ENCODE measurements at places on chromosomes 11 and 22.

DNA sequence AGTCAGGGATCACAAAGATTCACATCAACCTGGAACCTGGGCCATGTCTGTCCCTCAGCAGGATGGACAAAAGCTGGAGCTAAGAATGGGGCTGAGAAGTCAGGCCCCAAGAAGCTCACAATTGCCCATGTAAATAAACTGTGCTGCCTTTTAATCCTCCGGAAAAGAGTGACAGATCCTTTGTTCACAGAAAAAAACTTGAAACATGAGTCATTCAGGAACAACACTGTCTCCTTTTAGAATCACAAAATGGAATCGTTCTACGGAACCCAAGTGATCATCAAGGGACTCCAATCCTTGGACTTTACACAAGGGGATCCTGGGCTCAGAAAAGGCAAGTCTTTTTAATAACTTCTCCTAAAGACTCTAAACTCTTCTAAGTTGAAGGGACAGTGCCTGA lies 36.1 kb downstream of the RELT start:
- no peak for DNase-seq

DNA sequence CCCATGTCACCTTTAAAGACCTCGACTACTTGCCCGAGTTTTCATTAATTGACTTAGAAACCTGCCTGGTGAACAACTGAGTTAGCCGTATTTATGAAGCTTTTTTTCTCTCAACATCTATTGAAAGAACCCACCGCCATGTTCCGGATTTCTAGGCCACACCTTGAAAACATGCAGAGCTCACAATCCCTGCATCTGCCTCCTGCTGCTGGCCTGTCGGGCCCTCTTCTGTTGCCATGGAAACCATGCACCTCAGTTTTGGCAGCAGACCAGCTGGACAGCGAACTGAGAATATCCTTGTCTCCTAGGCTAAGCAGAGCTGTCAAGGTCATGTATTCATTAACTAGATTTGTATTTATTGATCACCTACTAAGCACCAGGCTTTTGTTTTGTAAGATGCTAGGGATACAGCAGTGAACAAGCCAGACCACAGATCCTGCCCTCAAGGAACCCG lies 4.3 kb upstream of the PATZ1 start:
- DNase-seq = no peak

DNA sequence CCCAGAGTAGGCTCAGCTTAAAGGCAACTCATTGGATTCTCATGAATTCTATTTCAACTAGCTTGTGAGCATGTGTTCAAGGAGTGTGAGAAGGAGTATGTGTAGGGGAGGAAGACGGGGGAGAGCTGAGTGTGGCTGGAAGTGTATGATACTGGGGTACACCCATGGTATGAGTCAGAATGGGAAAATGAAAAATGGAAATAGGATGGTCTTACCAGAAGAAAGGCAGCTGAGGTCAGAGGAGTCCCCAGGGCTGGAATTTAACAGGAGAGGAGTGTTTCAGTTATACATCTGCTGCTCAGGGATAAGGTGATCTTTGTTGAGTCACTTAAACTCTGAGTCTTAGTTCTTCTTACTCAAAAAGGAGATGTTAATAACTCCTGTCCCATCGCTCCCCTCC lies 6.7 kb upstream of the ADAMTS15 start:
- no peak for DNase-seq

DNA sequence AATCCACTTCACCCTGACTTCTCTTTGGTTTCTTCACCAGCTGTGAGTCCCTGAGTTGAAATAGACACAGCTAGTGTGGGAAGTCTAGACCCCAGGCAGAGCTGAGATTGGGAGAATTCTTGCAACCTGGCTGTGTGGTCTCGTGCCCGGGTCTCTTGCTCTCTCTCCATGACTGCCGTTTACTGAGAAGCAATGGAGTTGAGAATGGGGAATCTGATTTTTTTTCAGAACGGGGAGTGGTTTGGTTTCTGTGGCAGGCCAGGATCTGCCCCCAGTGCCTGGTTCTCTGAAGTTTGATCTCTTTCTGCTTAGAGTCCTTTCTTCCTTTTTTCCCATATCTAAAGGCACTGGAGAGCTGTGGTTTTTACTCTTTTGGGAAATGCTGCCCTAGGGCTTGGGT lies 1.5 kb downstream of the SIDT2 start:
- DNase-seq = no peak

DNA sequence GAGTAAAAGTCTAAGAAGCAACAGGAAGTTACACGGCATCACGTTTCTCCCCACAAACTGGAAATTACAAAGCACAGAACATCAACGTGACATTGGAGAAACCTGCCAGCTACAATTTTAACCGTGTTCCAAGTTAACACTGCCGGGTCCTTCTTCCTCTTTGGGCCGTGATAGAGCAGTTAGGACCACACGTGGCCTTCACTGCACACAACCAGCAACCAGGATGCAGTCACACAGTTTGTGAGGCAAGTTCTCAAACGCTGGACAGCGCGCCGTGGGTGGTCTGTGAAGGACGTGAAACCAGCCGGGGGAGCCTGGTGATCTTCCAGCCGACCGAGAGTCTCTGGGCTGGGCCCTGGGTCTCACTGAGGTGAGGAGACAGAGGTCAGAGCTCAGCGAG lies 14.6 kb downstream of the C11orf21 start:
- no peak for DNase-seq

DNA sequence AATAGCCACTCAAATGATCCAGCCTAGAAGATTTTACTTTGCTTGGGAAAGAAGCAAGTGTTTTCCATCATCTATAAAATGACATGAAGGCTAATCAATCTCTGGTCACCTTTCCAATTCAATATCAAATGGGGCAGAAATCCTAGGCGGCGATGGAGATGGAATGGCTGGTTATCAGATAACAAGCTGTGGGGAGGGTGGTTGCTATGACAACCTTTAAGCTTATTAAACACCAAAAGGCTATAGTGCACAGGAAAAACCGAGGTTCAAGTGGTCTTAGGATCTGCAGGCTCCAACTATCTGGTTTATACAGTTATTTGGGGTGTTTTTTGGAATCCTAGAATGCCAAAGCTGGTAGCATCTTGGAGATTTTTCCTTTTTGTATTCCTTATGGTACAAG lies 13.9 kb upstream of the BSX start:
- no peak for DNase-seq

GRCh38 chr11:117618302-117618981 lies 178.6 kb downstream of the DSCAML1 start:
- DNase-seq = no peak

GRCh38 chr22:36480941-36481392 lies 473 bp downstream of the TXN2 start:
- no peak for DNase-seq

GRCh38 chr11:14312736-14313438 lies 46.1 kb downstream of the RRAS2 start:
- no peak for DNase-seq

- DNase-seq = no peak
Measured at GRCh38 chr22:19836512-19836911, 18.2 kb downstream of the GNB1L start.

DNA sequence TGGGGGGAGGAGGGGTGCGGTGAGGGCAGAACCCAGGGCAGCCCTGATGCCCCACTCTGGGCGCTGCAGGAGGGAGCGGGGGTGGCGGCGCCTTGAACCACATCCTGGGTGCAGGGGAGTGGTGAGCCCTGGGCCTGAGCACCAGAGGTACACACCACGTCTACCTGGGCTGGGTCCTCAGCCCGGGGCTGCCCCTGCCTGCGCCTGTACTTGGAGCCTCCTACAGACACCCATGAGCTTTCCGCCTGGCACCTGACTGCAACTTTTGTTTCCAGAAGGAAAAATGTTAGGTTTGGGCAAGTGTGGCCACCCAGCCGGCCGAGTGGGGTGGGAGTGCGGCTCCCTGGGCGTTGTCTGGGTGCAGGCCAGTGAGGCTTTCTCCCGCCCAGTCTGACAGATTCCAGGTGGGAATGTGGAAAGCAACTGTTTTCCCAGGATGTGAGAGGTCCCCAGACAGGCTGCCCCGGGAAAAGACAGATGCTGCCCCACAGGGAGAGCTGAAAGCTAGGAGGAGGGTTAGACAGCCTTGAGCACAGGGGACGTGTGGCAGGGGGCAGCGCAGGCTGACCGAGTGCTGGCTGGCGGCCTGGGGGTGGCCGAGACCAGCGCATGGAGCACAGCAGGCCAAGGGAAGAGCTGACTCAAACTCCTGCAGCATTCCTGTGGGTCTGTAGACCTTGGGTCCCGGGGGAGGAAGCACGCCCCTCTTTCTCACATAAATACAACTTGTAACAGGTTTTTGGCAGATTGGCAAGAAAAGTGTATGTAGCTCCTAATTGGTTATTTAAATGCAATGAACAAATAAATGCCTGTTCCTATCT lies 44.1 kb downstream of the GNB1L start:
- DNase-seq = no peak

- DNase-seq = no peak
Measured at GRCh38 chr11:134267966-134268365, 8.2 kb upstream of the GLB1L3 start.

DNA sequence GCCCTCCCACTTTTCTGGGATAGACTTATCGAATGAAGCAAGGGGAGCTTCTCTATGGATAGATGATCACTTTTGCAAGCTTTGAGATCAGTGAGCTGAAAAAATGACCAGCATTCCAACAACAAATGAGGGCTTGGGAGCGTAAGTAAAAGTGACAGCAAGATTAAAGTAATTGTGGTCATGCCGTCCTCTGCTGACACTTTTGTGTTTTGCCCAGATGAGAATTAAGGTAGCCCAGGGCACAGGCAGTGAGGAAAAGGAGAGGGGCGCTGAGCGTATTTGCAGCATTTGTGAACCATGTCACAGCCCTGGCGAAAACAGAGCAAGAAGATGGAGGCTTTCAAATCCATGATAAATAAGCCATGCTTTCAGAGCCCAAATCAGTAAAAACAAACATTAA lies 24.6 kb upstream of the TMA7B start:
- DNase-seq = no peak

DNA sequence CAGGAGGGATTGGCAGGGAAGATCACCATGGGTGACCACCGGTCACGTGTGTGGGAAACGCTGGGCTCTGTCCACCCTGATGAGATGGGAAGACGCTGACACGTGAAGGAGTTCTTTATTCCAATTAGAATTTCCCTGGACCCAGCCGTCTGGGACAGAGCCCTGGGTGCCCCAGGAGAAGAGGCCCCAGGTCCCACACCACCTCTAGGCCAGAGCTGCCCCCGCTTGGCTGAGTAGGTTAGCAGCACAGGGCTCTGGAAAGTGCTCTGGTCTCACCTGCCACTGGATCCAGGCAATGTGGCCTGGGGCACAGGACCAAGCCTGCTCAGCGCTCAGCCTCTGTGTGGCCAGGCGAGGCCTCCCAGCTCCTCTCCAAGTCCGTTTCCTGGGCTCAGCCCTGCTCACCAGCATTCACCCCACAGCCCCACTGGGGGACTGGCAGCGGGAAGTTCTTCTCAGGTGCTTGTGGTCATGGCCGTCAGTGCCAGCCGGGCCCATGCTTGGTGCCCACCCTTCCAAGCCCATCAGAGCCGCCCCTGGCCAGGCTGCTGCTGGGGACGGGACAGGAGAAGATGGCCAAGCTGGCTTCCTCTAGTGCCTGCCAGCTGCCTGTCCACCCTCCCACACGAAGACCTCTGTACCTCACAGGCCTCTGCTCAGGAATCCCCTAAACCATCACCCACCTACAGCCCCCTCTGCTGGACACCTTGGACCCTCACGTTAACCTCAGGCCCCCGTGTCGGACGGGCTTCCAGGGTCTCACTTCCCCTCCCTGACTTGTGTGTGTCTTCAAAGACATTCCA lies 62.5 kb upstream of the FGF3 start:
- DNase-seq = no peak

- DNase-seq = no peak
Measured at GRCh38 chr11:85762226-85762625, 48.7 kb downstream of the SYTL2 start.

DNA sequence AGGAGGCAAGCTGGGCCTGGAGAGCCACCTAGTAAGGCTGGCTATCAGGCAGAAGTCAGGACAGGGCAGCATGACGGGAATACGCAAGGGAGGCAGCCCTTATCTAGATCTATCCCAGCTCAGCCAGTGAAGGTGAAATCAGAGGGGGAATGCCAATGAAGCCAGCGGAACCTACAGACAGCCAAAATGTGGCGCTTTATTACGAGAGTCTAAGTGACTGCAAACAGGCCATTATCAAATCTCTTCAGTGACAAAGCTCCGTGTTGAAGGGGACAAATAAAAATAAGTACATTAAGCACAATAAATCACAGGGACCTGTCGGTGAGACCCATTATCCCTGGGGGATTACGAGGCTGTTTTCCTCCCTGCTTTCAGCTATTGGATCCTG lies 22.8 kb downstream of the LARGE1 start:
- no peak for DNase-seq

GRCh38 chr22:20305894-20306645 lies 13.8 kb downstream of the DGCR6L start:
- DNase-seq = no peak

DNA sequence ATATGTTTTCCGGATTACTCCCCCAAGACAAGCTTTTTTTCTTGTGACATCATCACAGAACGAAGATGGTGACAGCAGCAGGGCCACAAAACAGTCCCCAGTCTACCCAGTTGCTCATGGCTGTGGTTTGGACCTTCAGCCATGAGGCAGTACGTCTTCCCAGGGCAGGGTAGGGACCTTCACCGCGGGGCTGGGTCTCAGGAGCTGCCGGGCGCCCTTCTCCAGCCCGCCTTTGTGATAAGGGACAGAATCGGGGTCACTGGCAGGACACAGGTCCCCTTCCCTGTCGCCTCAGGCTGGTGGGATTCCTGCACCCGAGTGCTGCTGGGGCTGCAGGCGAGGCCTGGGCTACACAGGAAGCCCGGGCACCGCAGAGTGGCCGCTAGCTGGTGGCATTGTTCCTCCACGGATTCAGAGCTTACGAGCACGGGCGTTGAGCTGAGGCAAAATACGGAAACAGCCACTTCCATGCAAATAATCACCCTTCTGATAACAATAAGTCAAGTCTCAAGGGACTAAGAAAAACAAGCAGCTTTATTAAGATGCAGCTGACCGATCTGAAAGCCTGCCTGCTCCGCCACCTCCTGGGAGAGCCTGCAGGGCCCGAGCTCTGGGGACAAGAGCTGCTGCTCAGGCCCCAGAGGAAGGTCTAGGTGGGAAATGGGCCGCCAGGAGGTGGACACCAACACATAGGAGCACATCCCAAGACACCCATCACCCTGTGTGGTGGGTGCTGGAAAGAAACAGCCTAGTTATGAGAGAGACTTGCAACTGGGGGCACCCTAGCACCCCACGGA lies 12.3 kb downstream of the TBX1 start:
- no peak for DNase-seq

GRCh38 chr22:30865656-30866055 lies 102.9 kb downstream of the MORC2 start:
- DNase-seq = no peak

DNA sequence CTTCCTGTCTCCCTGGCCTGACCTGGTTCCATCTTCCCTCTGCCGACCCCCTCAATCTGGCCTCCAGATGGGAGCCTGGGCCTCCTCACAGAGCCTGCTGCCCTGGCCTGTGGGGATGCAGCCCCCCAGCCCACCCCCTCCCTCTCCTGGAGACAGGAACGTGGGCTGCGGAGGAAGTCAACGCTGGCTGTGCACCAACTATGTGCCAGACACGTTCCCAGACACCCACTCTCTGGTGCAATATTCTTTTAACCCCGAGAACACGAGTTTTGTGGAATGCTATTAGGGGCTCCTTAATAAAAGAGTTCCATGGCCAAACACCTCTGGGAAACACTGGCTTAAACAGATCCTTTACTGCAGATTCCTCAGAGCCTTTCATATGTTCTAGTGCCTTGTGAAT lies 15.9 kb downstream of the WNT11 start:
- no peak for DNase-seq

- no peak for DNase-seq
Measured at GRCh38 chr22:35148381-35148780, 82.4 kb downstream of the ISX start.

- DNase-seq = no peak
Measured at GRCh38 chr22:25182131-25183110, 17.2 kb upstream of the CRYBB3 start.

Measured in activated effector memory CD4-positive, alpha-beta T cell treated with Interleukin-2 at 50 U/mL for 16 hours (primary cell).